ENCODE measurements at places on chromosomes 1 and 21.

GRCh38 chr1:30668024-30668423 lies 55.4 kb downstream of the MATN1 start:
- no peak for DNase-seq

DNA sequence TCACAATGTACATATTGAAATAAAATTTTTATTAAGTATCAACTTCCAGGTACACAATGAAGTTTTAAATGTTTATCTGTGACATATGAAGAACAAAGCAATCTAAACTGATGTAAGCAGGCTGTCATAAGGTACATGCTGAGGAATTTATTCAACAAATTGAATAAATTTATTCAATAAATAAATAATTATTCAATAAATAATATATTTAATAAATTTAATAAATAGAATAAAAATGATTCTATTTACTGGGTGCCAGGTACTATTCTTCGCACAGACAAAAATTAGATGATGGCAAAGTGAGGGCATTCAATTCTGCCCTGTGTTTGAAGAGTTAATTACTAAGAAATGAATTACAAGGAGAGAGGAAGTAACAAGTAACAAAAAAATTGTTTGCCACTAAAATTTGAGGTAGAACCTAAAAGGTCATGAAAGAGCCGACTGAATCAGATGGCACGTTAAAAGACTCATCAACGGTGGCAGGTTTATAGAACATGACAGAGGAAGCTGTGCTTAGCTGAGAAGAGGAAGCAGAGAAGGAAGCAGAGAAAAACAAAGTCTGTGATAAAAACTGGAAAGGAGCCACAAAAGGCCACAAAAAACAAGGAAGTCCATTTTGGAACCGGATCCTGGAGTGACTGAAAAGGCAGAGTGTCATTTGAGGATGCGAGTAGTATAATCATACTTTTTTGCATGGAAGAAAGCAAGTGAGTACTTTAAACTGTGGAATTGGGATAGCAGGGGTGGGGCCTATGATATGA lies 2.2 kb upstream of the USP24 start:
- peak; percentile 80 for DNase-seq

DNA sequence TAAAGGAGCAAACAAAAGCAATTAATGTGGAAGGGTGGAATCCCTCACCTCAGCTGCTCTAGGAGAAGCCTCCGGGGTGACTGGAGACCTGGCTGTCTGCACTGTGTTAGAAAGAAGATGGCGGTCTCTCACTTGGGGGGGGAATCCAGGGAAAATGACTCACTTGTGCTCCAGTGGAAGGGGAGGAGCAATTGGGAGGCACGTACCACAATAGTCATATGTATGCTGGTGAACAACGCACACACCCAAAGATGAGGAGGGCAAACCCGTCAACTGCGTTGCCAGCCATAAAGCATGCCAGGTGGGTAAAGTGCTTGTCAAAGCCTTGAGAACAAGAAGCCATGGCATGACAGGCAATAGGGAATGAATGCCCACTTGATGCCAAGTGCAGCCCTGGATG lies 22.1 kb downstream of the PLEKHA6 start:
- no peak for DNase-seq

GRCh38 chr1:204077979-204078696 lies 5.2 kb downstream of the SOX13 start:
- DNase-seq: no peak

- DNase-seq: no peak
These were observed 45.4 kb upstream of the LRP8 start for GRCh38 chr1:53373246-53373645.

DNA sequence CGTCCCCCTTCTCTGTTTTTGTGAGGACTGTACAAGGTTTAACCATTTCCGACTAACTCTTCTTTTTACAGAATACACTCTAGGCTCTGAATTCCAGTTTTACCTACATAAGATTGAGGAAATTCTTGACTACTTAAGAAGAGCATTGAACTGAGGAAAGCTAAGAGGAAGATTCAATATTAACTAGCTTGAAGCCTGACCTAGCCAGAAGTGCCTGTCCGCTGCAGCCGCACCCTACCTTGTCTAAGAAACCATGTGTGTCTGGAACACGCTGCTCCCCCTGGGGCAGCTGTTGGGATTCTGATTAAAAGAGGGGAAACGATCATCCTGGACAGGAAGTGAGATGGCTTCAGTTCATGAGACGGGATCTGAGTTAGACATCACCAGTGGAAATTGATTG lies 28.9 kb downstream of the CA6 start:
- DNase-seq: no peak

DNA sequence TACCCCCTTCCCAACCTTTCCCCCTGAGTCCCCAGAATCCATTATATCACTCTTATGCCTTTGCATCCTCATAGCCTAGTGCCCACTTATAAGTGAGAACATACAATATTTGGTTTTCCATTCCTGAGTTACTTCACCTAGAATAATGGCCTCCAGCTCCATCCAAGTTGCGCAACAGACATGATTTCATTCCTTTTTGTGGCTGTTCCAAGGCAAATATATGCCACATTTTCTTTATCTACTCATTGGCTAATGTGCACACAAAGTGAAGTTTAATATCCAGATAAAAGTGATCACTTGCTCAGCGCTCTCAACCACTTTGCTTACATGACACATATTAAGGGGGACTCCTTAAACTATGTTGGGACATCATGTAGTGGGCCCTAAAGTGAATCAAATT lies 72.4 kb upstream of the TIAM1 start:
- no peak for DNase-seq

DNA sequence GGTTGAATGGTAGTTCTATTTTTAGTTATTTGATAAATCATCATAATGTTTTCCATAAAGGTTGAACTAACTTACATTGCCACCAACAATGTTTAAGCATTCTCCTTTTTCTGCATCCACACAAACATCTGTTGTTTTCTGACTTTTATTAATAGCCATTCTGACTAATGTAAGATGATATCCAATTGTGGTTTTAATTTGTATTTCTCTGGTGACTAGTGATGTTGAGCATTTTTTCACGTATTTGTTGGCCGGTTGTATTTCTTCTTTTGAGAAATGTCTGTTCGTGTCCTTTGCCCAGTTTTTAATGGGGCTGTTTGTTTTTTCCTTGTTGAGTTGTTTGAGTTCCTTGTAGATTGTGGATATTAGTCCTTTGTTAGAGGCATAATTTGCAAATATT lies 24.6 kb upstream of the SLC35F3 start:
- no peak for DNase-seq

- DNase-seq: no peak
These were observed 72.1 kb downstream of the SH3BGR start for GRCh38 chr21:39523915-39524314.

GRCh38 chr1:235369802-235370201 lies 2.6 kb downstream of the TBCE start:
- no peak for DNase-seq

GRCh38 chr1:31181515-31182343 lies 58.0 kb downstream of the NKAIN1 start:
- DNase-seq: peak; percentile 68

- DNase-seq: peak; percentile 20
These were observed 86.0 kb downstream of the CCDC185 start for GRCh38 chr1:223479261-223479660.

DNA sequence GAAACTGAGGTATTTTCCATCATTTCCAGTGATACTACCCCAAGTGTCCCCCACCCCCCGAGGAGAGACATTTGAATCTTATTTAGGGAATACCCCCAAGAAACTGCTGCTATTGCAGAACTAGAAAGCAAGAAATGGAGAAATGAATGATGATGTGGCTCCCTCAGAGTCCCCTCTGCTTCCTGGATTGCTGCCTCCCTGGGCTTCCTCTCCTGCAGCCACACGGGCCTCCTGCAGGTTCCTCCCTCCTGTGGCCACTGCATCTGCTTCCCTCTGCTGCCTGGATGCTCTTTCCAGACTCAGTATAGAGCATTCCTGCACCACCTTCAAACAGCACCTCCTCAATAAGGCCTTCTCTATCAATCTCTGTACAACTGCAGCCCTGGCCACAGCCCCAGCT lies 69.3 kb downstream of the SLC25A24 start:
- DNase-seq: peak; percentile 14

DNA sequence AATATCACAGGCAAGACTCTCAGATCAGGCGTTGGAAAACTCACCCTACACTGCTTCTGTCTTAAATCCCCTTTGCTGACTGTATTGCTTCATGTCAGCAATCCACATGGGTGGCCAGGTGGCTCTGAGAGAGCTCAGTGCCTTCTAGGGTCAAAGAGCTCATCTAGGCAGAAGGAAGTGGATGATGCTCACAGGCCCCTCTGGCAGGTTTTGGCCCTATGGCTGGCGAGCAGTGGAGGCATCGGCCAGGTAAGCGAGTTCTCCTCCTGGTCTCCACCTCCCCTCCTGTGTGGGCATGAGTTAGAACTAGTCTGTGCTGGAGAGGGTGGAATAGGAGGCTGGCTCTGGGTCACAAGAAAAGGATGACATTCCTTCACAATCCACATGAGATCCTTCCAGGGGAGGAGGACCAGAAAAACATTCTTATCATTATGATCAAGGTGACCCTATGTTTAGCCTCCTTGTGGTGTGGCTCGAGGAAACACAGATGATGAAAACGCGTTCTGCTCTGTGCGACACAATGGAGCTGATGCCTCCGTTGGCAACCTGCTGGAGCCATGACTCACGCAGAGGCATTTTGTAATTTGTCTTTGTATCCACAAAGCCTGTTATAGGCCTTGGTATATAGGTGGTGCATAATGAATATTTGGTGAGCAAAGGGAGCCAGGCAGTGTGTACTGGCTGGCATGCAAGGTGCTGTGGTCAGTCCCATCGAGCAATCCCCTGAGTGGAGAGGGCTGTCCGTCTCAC lies 264.6 kb upstream of the RAB4A start:
- peak; percentile 80 for DNase-seq

DNA sequence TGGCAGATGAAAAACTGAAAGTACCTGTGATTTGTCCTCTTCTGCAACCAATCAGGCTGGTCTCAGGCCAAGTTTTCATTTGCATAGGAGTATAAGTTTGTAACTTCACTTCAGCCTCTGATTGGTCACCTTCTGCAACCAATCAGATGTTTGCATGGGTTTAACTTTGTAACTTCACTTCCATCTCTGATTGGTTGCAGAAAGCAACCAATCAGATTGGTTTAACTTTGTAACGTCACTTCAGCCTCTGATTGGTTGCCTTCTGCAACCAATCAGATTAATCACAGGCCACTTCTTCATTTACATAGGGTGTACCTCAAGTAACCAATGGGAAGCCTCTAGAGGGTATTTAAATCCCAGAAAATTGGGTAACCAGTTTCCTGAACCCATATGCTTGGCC lies 18.9 kb upstream of the TUT4 start:
- DNase-seq: peak; percentile 52

- DNase-seq: no peak
These were observed 25.3 kb downstream of the TMEM51 start for GRCh38 chr1:15178571-15179484.

GRCh38 chr1:213899413-213899812 lies 88.4 kb upstream of the PROX1 start:
- DNase-seq: peak; percentile 21

GRCh38 chr1:51859333-51859732 lies 19.2 kb downstream of the NRDC start:
- no peak for DNase-seq

DNA sequence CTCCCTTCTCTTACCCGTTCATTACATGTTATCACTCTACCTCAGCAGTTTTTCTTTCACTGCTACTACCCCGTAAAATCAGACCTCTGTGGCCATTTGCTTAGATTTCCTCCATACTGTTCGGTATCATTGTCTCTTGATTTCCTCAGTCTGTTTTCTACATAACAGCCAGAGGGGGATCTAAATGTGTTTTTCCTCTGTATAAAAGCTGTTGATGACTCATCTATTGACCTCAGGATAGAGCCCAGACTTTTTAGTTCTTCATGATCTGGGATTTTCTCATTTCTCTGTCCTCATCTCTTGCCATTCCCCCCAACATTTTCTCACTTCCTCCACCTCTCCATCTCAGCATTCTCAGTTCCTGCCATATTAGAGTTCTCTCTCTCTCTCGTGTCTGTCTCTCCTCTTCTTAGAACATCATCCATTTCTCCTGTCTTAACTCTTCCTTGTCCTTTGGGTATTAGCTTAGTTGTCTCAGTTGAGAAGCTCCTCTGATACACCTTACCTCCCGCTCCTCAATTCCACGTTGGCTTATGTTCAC lies 10.5 kb downstream of the OTUD3 start:
- DNase-seq: no peak

GRCh38 chr1:13514821-13515220 lies 1.0 kb upstream of the LRRC38 start:
- DNase-seq: no peak

GRCh38 chr1:171754971-171755370 lies 13.1 kb upstream of the VAMP4 start:
- DNase-seq: no peak

DNA sequence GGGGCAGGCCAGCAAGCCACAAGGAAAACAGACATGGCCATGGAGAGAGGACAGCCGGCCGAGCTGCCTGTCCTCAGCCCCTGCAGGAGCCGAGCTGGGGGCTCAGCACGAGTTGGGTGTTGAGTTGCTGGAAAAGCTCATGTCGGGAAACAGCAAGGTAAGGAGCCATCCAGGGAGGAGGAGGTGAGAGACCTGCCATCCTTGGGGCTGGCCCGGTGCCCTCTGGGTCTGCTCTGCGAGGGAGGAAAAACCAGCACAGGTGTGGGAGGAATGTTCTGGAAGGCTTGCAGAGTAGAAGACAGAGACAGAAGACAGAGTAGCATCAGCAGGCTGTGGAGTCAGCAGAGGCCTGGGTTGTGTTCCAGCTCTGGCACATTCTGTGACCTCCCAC lies 548.8 kb downstream of the PTPRU start:
- no peak for DNase-seq

DNA sequence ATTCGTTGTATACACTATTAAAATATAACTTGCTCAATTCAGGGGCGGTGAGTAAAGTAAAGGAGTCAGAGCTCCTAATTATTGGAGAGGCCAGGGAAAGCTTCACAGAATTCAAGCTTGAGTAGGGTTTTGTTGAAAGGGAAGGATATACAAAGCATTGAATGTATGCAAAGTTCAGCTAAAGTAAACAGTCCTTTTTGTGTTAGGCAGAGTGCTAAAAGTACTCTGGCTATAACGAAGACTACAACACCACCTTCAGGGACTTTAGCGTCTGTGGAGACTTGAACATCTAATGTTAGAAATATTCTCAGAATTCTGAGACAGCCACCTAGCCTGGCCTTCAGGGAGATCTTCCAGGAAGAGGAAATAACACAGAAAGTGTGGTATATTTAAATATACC lies 1.1 kb downstream of the FALEC start:
- DNase-seq: peak; percentile 55

- DNase-seq: peak; percentile 34
These were observed 35.5 kb downstream of the SLC66A1 start for GRCh38 chr1:19347533-19348172.

GRCh38 chr1:70042090-70042731 lies 163.2 kb downstream of the LRRC40 start:
- peak; percentile 49 for DNase-seq

- DNase-seq: no peak
These were observed 31.9 kb upstream of the RAP1A start for GRCh38 chr1:111587509-111588174.

Data from NB4 (cell line).